Stimulated activated CD8-positive, alpha-beta memory T cell treated with anti-CD3 and anti-CD28 coated beads, Interleukin-4, amount 100 ng/mL, for 1 hour (primary cell): ENCODE measurements at places on chromosomes 11 and 22.

DNA sequence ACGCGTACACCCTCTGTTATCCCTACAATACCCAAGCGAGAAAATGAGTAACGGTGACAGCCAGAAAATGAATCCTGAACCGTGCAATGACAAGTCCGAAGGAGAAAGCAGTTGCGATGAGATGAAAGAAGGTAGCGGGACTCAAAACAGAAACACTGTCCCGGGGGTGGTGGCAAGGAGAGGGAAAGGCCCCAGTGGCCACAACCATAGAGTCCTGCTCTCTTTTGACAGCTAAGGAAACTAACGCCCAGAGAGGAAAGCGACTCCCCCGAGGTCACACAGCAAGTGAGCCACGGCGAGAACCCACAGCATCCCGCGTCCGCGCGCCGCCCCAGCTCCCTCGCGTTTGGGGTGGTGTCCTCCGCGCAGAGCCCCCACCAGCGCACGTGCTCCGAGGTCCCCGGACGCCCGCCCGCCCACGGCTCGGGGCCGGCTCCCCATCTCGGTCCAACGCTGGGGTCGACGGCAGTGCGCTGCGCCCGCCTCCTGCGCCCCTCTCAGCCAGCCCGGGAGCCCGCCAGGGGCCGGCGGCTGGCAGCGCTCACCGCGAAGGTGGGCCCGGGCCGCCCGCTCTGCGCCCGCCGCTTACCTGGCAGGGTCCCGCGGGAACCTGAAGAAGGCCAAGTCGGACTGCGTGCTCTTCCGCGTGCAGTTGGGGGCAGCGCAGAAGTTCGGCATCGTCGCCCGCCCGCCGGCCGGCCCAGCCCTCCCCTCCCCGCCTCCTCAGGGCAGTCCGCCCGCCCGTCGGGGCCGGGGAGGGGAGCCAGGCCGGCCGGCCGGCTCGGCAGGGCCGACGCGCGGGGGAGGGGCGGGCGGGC is 564 bp downstream of the THAP12 start:
- peak; percentile 23 for DNase-seq

DNA sequence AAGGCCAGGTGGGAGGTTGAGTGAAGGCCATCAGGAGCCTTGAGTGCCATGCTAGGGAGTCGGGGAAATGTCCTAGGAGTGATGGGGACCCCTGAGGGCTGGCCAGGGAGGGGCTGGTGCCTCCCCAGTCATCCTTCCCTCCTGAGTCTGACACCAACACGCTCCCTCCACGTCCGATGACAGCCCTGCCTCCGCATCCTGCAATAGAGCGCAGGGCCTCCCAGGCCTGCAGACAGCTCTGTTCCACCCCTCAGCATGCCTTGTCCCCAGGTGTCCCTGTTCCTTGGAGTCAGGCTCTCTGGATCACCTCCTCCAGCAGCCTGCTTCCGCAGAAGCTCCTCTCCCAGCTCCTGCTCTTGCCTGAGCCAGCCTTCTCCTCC is 3.1 kb downstream of the RAC2 start:
- DNase-seq, result no peak

GRCh38 chr11:82045748-82046457 is 687.8 kb downstream of the FAM181B start:
- no peak for DNase-seq

GRCh38 chr22:17981497-17981896 is 42.9 kb downstream of the MICAL3 start:
- no peak for DNase-seq

- DNase-seq, result no peak
Observed at GRCh38 chr11:119149018-119149785, at the start of gene ABCG4. TSS of gene ABCG4 (plus strand) at chr11:119149052. CDS start at chr11:119149966, 914 bp downstream.

DNA sequence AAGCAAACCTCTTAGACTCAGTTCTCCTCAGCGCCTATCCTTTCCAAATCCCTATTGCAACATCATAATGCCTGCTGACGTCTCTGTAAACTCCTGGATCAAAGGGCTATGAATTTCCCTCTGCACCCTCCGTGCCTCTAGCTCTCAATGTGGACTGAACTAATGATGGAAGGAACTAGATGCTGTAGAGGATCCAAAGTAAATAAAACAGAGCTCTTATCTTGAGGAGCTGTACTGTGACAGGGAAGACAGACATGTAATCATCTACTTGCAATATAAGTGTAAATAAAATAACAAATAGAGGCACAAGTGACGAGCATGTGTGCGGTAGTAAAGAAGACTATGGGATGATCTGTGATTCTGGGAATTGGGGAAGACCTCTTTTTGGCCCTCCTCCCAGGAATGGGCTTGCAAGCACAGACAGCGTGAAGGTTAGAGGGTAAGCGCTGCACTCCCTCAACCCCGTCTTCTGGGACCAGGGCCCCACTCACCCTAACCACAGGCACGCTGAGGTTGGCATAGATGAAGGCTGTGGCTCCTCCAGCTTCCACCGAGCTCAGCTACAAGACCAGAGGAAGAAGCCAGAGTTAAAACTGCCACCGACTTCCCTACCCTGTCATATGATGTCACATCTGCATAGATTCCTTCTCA is 42.2 kb downstream of the P4HA3 start:
- no peak for DNase-seq

- DNase-seq, result no peak
Observed at GRCh38 chr11:58659910-58660570, 37.6 kb downstream of the CNTF start.

- DNase-seq, result no peak
Observed at GRCh38 chr11:135023499-135023898, 611.5 kb upstream of the B3GAT1 start.

- no peak for DNase-seq
Observed at GRCh38 chr22:32416556-32417085, 4.6 kb upstream of the RTCB start.
